CD4-positive, alpha-beta T cell treated with Interleukin-10 for 1 hour (primary cell): ENCODE measurements at places on chromosomes 16 and 17.

DNA sequence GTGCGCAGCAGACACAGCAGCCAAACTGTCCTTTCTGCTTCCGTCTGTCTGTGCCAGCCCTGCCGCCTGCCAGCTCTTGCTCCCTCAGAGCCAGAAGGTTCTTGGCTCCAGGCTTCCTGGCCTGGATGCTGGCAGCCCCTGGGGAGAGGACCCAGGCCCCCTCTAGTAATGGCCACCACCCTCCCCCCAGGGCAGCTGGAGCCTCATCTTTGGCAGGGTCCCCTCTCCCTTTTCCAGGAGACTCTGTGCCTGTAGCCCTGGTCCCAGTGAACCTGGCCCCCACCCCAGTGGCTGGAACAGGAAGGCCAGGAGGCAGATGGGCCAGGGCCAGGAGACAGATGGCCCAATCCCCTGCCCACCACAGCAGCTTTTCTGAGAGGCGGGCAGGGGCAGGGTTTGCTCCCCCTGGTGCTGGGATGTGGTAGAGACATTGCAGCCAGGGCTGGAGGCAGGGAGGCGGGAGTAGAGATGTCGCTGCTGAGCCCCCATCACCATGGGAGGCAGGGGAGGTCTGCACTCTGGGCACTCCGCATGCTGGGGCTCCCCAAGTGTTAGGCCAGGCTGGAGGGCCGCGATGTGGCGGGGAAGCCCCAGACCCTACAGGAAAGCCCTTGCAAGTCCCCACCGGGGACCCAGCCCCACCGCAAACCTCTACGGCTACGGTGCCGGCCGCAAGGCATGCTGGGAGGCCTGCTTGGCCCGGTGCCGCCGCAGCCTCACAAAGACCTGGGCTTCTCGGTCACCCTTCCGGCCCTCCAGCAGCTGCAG is 16.7 kb downstream of the UNC13D start:
- peak; percentile 80 for DNase-seq

DNA sequence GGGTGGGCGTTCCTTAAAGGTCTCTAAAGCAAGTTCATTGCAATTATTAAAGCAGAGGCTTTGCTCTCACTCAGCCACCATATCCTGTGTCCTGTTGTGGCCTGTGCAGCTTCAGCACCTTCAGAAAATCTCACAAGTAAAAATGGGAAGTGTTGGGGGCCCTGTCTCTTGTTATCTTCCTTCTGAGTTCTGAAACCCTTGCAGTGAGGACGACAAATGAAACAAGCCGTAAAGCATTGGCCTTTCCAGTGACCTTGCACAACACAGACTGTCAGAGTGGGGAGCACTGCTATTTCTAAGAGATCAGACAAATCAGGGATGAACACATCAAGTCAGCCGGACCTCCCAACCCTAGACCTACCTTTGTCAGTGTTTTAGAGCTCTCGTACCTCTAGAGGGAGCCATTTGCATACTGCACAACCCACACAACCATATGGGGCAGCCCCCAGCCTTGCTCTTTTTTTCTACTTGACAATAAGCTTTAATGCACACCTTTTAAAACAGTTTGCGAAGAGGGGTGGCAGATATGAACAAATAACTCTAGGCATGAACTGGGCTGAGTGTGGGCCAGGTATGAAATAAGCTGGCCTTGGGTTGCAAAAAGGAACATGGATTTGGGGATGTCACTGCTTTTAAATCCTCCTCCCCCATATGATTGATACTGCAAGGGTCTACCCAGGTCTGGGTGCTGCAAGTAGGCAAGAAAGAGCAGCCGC is 89.8 kb downstream of the KATNIP start:
- peak; percentile 21 for DNase-seq

GRCh38 chr17:81691608-81692007 is 7.8 kb downstream of the HGS start:
- DNase-seq = no peak

DNA sequence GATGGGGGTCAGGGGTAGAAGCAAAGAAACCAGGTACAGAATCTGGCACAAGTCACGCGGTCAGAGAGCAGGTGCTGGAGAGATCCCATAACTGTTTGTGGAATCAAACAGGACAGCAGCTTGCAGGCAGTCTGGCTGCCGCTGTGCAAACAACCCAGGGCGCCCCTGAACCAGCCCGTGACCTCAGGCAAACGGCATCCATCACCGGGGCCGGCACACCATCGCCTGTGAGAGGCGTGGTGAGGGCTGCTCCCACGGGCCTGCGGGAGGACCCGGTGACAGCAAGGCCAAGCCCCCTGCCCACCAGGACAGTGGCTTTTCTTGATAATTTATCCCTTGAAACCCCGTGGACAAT is 47.9 kb downstream of the CBFA2T3 start:
- DNase-seq = no peak

GRCh38 chr17:31093866-31094599 is 744 bp upstream of the NF1 start:
- no peak for DNase-seq

DNA sequence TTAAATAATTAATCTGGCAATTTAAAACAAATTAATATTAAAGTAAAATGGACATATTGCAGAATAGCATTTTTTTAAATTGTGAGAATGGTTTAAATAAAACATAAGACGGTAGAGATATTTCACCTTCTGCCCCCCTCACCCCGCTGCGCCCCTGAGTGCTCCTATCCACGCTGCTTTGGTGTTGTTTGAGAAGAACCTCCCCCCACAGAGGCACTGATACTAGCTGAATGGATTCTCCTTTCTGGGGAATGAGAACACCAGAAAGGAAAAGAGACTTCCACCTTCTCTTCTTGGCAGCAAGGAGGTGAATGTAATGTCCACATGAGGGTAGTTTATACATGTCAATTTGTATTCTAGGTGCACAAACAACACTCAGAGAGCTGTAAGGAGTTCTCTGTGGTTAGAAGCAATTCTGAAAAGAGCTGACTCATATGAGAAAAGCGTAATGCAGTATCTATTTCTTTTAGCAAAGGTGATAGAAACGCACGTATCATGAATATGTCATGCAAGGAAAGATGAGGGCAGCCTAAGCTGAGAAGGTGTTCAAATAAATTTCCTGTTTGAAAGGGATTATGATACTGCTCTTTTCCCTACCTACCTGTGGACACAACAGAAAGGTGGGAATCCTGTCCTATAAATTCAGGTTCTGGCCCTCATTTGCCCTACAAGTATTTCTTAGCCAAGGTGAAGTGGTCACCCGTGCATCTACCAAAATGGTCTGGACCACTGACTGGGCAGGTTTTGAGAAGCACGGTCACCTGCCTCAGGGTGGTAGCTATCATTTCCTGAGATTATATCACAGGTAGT is 126.9 kb downstream of the PARN start:
- no peak for DNase-seq

- no peak for DNase-seq
These were observed 36.4 kb downstream of the MYH13 start for GRCh38 chr17:10336393-10336792.

- DNase-seq = no peak
These were observed 439.8 kb upstream of the DYNLRB2 start for GRCh38 chr16:80100846-80101451.

GRCh38 chr16:399340-400019 is 2.2 kb upstream of the DECR2 start:
- no peak for DNase-seq

GRCh38 chr16:87548046-87548445 is 54.3 kb upstream of the JPH3 start:
- DNase-seq = no peak

- DNase-seq = no peak
These were observed 11.4 kb downstream of the ARSG start for GRCh38 chr17:68302666-68303065.

DNA sequence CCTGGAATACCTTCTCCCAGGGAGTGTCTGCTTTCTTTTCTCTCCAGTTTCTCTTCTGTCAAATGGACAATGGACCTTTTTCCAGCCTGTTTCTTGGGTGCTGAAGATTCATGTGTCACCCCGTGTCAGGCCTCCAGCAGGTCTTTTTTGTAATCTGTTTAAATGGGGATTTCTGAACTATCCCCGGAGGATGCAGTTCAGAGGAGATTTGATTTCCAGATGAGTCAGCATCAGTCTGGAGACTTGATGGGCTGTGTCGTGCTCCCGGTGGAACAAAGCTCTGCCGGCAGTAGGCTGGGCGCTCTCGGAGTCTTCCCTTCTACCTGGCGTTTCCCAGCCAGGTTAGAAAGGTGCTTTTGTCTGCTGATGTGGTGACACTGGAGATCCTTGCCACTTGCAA is 440.6 kb downstream of the HS3ST3B1 start:
- DNase-seq = no peak

- no peak for DNase-seq
These were observed 11.4 kb downstream of the KRABD2 start for GRCh38 chr17:8365143-8365542.
